ENCODE measurements at places on chromosomes 6 and 20.

- no peak for DNase-seq
Measured at GRCh38 chr20:62949962-62950361, 2.5 kb upstream of the SLC17A9 start.

- DNase-seq = no peak
Measured at GRCh38 chr6:140320081-140321080, 945.9 kb upstream of the CITED2 start.

GRCh38 chr20:11780765-11781369 lies 136.8 kb upstream of the BTBD3 start:
- no peak for DNase-seq

DNA sequence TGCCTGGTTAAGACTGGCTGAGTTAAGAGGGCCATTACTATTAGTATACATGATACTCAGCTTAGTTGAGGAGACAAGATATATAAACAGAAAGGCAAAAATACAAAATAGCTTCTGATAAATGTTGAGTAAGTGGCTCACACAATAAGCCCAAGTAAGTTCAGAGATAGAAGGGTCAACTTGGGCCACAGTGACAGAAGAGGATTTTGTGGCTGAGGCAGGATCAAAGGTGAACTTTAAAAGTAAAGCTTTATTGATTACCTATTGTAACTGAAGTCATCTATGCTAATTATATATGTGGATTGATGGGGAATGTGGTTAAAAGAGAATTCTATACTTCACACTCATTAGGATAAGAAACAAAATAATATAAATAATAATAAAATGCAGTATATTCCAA lies 80.8 kb downstream of the PHACTR2 start:
- no peak for DNase-seq

DNA sequence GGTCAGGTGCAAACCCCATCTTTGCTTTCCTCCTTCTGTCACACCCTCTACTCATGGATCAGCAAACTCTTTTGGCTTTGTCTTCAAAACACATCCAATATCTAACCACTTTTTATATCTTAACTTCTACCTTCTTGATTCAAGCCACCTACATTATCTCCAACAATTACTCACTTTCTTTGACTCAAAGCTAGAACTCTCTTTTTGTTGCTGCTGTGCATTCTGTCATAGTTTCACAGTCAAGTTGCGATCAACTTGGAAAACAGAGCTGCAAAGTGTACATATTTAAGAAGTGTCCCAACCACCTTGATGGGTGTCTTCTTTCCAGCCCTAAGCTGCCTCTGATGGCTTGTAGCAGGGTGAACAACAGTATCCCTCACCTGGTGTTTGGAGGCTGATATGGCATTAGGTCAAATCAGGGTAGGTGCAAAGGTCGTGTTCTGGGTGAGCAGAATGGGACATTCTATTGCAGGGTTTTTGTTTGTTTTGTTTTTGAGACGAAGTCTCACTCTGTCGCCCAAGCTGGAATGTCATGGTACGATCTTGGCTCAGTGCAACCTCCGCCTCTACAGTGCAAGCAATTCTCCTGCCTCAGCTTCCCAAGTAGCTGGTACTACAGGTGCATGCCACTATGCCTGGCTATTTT lies 43.4 kb upstream of the RALGAPA2 start:
- no peak for DNase-seq

DNA sequence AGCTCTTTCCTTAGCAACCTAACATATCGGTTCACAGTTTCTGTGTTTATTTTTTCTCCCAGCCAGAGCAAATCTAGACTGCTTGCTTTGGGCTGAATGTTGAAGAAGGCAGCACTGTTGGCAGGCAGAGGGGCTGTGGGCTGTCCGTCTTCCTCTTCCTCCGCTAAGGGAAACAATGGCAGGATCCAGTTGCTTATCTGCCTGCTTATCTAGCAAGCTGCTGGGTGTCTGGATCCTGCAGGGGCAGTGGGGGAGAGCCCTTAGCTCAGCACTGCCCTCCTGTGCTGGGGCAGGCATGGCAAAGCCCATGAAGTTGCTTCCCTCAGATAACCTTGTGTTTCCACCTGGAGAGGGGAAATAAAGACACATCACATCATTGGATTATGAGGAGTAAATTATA lies 92.7 kb upstream of the CD93 start:
- DNase-seq = no peak

GRCh38 chr6:70763754-70764510 lies 96.2 kb downstream of the SMAP1 start:
- no peak for DNase-seq

DNA sequence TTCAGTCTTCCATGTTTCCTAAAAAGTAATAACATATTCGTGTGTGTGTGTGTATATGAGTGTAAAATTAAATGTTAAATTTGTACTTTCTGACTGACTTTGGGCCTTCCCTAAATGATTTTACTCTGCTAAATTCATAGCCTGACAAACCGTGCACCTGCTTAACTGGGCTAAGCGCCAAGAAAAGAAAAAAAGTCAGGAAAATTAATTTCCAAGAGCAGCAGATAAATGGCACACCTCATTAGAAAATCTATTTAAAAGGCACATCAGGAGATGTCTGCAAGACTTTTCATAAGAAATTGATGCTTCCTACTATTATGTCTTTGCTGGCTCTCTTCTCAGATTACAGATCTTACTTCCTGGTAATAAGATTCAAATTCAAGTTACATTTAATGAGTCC lies 72.4 kb downstream of the TRDN start:
- DNase-seq = no peak

DNA sequence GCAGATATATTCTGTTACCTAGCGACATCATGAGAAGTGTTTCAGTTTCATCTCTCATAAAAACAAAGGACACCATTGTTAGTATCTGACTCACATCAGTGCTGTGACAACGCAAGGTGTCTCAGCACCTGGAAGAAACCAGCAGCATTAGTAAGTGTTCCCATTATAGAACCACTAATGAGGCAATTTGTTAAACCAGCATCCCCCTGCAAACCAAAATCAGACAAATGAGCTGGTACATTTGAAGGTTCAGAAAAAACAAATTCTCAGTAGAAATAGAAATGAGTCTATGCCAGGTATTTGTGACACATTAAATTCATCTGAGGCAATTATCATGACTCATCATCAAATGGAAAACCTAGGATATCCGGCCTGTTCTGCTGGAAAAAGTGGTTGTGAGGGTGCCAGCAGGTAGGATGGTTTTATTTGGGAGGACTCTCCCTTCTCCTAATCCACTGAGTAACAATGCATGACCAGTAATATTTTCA lies 151.7 kb downstream of the TMEM200A start:
- no peak for DNase-seq

DNA sequence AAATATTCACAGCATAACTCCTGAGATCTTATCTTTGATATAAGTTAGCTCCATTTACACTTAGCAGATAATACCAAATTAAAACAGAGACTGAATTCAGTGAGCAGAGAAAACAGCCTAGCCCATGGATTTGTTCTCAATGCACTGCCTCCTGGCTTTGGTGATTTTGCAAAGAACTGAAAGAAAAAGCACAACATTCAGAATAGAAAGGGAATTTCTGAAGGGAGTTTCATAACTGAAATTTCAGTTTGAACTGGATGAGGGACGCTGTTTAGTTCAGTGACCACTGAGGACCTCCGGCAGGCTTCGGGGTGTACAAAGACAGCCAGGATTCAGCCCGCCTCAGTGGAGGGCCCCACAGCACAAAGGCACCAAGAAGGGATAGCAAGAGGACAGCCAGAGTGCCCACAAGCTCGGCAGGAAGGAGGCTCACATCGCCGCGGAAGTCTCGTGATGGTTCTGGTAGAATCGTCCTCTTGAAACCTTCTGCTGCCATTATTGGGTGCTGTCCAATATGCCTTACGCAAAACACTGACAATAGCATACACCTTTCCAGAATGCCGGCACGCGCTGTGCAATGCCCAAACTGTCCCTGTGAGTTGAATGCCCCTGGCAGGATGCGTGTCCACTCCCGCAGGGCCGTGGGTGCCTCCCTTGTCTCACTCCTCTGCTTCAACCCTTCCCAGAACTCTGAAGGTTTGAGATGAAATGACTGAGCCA lies 9.7 kb upstream of the IRF4 start:
- DNase-seq = no peak

GRCh38 chr6:87817183-87817582 lies 115.2 kb upstream of the AKIRIN2 start:
- DNase-seq = no peak

GRCh38 chr6:132751306-132751705 lies 6.4 kb downstream of the VNN2 start:
- DNase-seq = no peak

- no peak for DNase-seq
Measured at GRCh38 chr6:19805129-19805481, 32.1 kb upstream of the ID4 start.

GRCh38 chr6:16748025-16748319 lies 13.3 kb downstream of the ATXN1 start:
- DNase-seq = no peak

- no peak for DNase-seq
Measured at GRCh38 chr6:128246472-128247260, 273.7 kb downstream of the PTPRK start.

- no peak for DNase-seq
Measured at GRCh38 chr20:40692240-40693011, 3.4 kb upstream of the MAFB start.

DNA sequence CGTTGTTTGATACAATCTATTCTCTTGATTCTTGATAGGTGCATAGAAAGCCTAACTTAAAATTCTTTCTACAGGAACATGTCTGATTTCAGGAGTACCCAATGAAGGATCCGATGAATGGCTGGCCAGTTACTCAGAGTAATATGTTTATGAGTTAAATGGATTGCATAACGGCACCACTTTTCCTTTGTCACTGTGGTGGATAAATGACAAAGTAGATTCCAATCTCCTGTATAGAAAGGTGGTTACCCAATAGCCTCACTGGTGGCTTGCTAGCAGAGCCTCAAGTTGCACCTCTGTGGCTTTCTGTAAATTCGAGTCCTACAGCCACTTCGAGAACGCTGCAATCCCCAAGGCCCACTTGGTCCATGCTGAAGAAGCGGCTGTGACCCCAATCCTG lies 28.4 kb downstream of the LHFPL5 start:
- no peak for DNase-seq

- DNase-seq = no peak
Measured at GRCh38 chr6:74087899-74088298, 391.9 kb downstream of the CD109 start.

DNA sequence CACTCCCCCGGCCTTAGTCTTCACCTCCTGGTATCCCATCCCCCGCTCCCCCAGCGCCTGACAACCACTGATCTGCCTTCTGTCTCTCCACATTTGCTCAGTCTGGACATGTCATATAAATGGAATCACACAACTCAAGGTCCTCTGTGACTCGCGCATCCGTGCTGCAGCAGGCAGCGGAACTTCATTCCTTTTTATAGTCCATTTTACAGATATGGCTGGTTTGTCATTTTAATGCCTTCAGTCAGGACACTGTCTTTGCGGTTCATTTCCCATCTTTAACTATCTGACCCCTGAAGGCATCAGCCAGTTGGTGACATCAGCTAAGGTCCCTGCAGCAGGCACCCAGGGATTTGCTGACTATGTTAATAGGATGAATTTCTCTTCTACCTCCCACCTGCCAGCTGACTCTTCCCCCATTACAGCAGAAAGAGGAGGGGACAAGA lies 125.7 kb downstream of the ZMYND8 start:
- DNase-seq = no peak

DNA sequence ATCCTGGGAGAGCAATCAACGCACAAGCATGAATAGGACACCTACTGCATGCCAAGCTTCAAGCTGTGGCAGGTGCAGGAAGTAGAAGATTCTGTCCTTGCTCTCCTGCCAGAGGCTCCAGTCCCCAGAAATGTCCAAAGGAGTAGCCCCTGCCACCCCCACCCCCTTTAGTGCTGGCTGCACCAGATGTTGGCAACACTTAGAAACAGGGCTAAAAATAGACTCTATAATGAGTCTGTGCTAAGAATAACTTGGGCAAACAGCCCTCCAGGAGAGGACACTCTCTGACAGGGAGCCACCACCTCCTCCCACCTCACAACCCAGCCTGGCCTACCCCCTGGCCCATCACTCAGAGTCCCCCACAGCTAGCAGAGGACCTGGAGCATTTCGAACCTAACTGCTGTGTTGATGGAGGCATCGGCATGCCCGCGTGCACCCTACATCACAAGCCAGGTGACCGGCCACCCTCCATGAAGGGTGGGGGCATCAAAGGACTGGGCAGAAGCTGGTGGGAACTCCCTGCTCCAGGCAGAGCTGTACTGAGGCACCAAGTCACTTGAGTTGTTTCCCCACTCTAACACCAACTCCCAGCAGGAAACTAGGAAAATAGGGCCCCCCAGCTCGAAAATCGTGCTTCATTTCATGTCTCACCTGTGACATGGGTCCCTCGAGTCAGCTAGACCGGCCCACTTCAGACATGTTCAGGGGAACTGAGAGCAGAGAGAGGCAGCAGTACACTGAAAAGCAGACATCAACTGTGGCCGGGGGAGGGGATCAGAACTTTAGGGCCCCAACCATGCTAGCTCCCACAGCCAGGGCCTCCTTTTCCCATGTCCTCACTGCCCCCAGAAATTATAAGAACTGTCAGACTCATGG lies 18.7 kb downstream of the TFEB start:
- no peak for DNase-seq

DNA sequence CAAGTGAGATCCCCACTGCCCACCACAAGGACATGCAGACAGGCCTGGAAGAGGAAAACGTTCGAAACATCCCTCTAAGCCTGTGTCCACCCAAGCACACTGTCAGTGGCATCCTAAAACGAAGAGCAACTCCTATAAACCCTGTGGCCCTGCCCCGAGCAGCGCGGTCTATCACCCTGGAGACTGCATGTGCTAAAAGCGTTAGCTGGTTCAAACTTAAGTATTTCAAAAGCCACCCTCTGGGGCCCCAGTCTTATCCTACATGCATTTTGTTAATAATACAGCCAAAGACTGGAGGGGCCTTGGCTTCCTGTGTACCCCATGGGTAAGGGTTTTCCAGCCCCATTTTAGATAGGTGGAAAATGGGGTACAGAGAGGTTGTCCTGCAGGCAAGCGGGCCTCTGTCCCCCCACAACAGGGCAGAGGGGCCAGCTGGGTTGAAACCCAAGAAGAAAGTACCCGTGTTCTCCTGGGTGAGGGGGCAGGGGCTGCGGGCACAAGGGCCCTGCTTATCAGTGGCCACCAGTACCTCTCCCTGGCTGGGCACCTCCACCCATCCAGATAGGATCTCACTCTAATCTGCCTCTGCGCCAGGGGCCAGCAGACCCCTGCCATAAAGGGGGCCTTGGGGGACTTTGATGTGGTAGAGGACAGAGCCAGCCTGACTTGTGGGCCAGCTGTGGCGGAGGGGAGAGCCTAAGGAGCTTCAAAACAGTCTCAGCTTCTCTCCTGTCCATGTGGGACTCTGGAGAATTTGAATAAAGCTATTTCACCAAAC lies 28.3 kb downstream of the PREX1 start:
- DNase-seq = no peak

GRCh38 chr6:141988327-141988726 lies 144.4 kb upstream of the GJE1 start:
- no peak for DNase-seq

GRCh38 chr6:156980515-156980914 lies 203.3 kb downstream of the ARID1B start:
- DNase-seq = peak; percentile 85

DNA sequence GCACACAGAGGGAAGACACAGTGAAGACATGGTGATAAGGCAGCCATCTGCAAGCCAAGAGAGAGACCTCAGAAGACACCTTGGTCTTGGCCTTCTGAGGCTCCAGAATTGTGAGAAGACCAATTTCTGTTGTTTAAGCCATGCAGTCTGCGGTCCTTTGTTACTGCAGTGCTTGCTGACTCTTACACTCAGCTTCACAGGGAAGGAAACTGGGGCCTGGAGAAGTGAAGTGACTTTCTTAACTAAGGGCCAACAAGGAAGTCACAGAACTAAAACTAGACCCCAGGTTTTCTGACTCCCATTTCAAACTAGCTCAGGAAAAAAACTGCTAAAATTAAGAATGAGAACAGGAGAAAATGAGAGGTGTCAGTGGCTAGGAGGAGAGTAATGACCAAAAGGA lies 74.3 kb downstream of the TNFRSF21 start:
- no peak for DNase-seq
